ENCODE measurements at places on chromosomes 2 and 18.
A peak's percentile ranks its signal among the peaks of the same experiment; 100 is the strongest.

DNA sequence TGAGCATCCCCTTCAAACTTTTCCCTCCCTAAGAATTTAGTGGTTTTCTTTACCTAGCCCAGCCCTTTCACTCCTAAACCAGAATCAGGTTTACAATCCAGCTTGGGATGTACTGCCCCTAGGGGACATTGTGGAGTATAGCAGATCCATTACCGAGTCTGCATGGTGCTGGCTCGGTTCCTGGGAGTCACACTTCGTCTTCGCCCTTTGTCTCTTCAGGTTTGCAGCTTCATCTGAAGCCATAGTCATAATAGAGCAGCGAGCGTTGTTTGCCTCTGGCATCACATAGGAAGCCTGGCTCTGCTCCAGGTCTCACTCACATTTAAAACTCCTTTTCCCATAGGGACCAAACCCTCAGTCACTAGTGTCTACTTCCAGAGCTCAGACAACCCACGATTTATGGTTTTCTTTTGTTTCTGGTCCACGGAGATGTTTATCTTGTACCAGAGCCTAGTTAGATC, 16.8 kb upstream of the LYPD6 start:
- DNase-seq: peak; percentile 68

DNA sequence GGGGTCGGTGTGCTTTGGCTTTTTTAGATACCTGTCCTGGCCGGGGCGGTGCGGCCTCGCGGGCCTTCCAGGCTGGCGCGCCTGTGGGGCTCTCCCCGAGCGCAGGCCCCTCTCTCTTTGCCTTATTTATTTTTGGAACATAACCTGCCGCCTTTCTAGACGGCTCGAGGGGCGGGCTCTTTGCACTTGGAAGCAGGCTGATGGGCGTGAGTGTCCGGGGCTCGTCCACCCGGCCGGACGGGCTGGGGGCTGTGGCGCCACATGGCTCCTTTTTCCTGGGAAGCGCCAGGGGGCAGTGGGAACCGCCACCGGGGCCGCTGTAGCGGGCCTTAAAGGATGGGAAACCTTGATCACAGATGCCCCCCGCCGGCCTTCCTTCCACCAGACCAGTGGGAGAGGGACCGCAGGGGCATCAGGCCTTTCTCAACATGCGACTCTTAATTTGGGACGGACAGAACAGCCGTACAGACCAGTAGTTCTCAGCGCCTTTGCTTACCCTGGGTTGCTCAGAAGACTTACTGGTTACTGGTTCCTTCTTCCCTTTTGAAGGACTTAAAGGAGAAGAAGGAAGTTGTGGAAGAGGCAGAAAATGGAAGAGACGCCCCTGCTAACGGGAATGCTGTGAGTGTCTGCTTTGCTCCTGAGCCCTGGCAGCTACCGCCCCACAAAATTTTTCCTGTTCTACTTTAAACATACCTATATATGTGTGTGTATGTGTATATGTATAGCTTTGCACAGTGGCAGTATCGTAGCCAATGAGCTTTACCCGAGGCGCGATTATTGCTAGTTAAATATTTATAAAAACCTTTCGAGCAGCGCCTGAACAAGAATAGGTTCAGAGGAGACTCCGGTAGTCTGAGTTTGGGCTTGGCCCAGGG, 2.7 kb downstream of the PTMA start:
- no peak for DNase-seq

GRCh38 chr2:219221957-219222518, 3.3 kb upstream of the ABCB6 start:
- DNase-seq: no peak

- DNase-seq: no peak
Measured at GRCh38 chr2:6590442-6590841, 275.3 kb downstream of the CMPK2 start.

GRCh38 chr2:16425462-16426336, 239.9 kb downstream of the CYRIA start:
- DNase-seq: no peak

- DNase-seq: no peak
Measured at GRCh38 chr2:45654250-45654649, 2.8 kb downstream of the PRKCE start.

- peak; percentile 67 for DNase-seq
Measured at GRCh38 chr2:227717687-227718567, at the start of gene SLC19A3. TSS of gene SLC19A3 (minus strand) at chr2:227718028. CDS start at chr2:227702318, 15,710 bp downstream.

- no peak for DNase-seq
Measured at GRCh38 chr2:181627545-181627944, 29.4 kb downstream of the CERKL start.

GRCh38 chr2:203719456-203720410, 13.3 kb downstream of the CD28 start:
- DNase-seq: no peak

- DNase-seq: no peak
Measured at GRCh38 chr18:76195601-76196000, 299.4 kb downstream of the ZNF516 start.

GRCh38 chr2:15385184-15385583, 175.9 kb downstream of the NBAS start:
- no peak for DNase-seq

DNA sequence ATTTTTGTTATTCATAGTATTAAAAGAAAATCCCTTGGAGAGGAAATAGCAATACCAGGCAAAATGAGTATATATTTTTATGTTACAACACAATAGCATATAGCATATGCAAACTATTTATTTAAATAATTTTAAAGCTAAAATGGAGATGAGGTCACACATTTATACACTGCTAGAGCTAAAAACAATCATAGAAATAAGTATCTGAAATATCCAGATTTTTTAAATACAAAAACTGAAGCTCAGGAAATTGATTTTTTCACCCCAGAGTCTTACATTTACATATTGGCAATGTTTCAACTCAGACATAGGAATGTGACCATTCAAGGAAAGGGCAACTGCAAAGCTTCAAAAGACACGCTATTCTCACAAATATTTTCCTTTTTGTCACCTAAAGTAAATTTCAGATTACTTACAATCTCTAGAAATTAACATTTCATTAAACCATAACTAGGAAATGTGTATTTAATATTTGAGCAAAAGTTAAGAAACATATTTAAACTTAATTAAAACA, 8.9 kb downstream of the TFPI start:
- no peak for DNase-seq

DNA sequence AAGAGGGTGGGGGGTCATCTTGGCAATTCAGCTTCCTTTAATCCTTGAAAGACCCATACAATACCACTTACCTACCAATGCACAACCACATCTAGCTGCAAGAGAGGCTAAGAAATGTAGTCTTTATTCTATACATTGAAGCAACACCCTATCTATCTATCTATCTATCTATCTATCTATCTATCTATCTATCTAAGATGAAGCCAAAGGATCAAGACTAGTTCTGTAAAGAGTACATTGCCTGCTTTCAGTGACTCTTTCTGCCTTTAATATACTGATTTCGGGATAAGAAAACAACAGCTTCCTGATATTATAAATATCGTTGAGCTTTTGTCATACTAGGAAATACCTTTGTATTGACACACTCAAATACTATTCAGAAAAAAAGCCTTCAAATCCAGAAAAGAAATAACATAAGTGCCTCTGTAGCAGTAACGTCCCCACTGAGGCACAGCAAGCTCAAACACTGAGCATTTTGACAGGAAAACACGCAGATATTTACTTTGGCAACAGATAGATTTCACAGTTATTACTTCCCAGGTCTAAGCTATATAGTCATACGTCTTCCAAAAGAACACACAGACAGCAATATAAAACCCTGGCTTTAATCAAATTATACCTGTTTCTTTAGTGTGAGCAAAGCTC, 139.4 kb upstream of the SERTAD2 start:
- DNase-seq: no peak

GRCh38 chr2:60213865-60214625, 339.4 kb downstream of the BCL11A start:
- DNase-seq: no peak

DNA sequence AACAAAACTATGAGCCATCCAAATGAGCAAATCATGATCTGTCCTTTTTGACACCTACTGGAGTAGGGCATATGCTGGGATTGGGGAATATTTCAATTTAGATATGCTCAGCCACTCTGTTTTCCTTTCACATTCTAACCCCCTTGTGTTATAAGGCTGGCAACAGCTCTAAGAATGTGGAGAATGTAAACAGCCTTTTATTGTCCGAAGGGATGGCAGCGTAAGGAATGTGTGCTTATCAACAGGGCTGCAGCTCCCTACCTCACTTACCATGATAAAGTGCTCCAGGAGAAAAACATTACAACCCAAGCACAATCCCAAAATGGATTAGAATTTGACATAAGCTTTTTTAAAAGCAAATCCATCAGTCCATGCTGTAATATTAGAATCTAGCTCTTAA, 2.2 kb downstream of the NXPH2 start:
- DNase-seq: peak; percentile 8

- no peak for DNase-seq
Measured at GRCh38 chr2:191844706-191845105, 2.2 kb downstream of the CAVIN2 start.

DNA sequence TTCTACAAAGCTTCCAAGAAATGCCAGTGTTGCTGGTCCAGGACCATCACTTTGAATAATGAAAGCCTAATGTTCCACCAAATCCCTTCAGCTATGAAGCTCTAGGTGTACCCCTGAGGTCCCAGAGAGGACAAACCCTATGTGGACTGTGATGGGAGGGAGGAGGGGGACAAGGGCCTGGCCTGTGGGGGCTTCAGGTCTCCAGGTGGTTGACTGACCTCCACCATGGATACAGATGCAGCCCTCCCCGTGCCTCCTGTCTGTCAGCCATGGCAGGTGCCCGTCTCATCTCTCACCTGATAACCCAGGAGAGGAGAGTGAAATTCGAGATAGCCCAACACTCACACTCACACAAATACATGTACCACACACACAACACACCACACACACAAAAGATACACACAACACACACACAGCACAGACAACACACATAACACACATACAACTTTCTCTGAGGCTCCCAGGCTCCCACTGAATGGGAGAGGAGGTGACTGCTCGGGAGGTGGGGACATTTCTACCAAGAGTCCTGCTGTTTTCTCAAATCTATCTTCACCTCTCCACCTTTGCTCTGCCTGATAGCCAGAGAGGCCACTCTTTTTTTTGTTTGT, 12.8 kb upstream of the RHOB start:
- DNase-seq: no peak

Data from H54 (cell line).